ENCODE measurements at places on chromosomes 4 and X. TPM values are rescaled to one million over a fixed set of nuclear protein-coding genes. Genes with fewer than 3 reads are reported as not detected.

The ADGRG4 gene
- 0.23 TPM for total RNA-seq

The DSPP gene
- total RNA-seq: not detected

DNA sequence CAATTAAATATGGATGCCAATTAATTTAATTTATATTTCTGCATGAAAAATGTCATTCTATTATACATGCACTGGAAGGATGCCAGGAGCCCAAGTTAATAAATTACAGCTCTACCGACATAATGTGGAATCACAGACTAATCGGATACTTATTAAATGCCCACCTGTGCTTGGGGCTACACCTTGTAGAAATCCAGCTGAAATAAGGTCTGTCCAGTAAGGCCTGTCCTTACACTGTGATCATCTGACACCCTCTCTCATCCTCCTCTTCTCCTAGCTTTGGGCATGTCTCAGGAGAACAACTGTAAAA is 6.0 kb upstream of the SHISA3 start:
- no peak for DNase-seq

- no peak for DNase-seq
These were observed 31.7 kb downstream of the STOX2 start for GRCh38 chr4:183936574-183937345.

DNA sequence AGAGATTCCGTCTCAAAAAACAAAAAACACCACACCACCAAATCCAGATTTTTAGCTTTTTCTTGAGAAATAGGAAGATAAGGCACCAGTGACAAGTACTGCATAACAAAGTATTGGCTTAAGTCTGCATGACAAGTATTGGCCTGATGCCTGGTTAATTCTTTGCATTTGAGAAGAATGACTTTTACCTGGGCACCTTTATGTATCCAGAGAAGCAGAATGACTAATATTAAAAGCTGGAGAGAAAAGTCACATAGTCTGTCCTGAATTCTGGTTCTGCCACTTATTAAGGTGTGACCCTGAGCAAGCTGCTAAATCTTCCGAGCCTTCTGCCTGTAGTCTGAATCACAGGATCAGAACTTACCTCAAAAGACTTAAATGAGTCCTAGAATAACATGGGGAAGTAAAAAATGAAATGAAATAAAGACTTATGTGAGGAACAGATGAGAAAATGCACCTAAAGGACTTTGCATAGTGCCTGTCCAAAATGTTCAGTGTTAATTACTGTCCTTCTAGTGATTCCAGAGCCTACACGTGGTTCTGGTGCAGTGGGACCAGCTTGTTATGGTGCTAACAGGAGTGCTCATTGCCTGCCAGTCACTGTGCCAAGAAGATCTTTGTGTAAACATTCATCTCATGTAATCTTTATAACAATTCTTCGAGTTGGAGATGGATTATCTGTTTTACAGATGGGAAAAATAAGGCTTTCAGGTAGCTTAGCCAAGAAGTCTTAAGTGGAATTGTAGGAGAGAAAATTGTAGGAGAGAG is 31.6 kb downstream of the UGDH start:
- DNase-seq: peak; percentile 6

- no peak for DNase-seq
These were observed 690.4 kb upstream of the NDST4 start for GRCh38 chr4:115803825-115804224.

The CITED1 gene
- 20.1 TPM for total RNA-seq

DNA sequence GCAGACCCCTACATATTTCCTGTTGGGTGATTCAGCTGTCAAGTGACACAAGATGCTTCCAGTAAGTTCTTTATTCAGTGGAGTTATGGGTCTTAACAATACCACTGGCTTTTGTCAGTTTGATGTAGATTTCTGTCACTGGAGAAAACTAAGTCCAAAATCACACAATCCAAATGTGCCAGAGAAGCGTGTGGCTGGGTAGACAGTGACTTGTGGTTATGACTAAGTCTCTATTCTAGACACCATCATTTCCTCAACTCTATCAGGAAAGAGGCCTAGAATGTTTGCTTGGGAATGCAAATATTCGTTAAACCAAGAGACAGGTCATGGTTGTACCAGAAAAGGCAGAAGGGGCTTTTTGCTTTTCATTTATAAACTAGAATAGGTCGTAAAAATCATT is 54.4 kb upstream of the HS3ST1 start:
- no peak for DNase-seq

The F8A2 gene
- 16.4 TPM for total RNA-seq

- no peak for DNase-seq
These were observed 240.1 kb downstream of the STIM2 start for GRCh38 chr4:27100713-27101112.

DNA sequence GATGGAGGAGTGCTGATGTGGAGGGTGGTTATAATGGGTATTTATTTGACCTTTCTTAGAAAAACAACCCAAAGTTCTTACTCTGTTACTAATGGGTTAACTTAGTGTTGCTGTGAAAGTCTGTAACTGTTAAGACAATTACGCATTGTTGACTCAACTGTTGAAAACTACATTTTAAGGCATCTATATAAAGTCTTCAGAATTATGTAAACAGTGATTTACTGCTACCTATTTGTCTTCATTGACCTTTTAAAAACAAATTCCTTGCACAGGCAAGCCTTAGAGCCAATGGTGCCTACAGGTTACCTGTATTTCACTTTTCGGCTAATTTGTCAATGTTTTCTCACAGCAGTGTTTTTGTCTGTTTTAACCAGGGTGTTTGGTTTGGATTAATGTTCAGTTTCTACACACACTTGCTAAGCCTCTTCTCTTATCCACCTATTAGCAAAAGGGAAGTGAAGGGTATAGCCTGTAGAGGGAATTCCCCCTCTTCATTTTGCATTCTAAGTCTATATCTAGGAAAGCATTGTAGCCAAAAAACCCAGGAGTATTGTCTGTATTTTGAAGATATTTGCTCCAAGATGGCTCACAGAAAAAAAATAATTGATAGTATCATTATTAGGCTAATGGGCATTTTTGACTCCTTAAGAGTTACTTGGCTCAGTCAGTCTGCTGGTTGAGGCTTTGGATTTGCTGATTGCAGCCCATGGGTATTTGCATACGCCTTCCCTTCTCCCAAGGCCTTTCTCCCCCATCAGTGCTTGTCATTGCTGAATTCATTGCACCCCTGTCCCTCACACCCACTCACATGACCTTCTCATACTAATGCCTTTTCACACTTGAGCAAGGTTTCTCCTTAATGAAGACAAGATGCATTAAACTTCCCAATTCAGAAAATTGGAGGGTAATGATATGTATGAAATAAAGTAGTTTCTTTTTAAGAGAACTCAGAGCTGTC is 30.5 kb downstream of the AFF1 start:
- DNase-seq: no peak

DNA sequence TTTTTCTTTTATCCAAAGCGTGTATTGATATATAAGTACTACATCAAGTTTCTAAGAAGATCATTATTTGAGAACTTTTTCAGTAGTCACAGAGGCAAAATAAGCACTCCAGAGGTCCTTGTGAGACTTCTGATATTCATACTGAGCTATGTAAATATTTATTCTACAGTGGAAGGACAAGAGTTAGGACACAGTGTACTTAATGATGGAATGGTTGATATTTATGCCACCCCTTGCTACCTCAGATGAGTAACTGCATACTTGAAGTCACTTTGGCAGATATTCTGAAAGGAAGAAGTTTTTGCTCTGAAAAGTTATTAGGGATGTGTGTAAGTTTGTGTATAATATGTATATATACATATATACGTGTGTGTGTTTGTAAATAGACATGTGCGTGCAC is 30.3 kb downstream of the MAGEA1 start:
- no peak for DNase-seq

DNA sequence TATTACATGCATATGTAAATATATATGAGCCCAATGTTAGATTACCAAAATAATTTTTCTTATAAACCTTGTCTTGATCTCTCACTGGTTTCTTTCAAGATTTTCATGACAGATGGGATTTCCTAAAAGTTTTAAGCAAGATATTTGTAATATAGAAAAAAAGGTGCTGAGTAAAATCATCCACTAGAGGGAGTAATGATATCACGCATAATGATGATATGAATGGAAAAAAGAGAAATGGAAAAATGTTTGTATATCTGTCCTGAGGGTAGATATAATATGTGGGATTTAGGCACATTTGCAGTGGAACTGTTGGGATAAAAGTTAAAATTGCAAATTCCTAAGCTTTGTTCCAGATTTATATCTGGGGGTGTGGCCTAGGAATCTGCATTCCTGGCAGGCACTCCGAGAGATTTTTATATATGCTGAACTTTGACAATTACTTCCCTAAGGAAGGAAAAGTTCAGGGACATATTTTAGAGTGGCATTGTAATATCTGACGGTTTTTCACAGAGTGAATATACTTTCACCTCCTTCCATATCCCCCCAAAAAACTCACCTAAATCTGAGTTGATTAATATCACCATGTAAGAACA is 60.5 kb downstream of the TMA16 start:
- DNase-seq: no peak
